ENCODE measurements at places on chromosomes 5 and 9.

DNA sequence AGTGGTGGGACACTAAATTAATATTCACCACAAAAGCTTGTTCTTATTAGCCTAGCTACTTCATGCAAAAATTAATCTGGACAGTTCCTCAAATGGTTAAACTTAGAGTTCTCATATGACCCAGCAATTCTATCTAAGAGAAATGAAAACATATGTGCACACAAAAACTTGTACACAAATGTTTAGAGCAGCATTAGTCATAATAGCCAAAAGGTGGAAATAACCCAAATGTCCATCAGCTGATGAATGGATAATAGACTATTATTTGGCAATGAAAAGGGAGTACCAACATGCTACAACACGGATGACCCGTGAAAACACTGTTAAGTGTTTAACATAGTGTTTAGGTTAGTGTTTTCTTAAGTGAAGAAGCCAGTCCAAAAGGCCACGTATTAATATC is 32.8 kb upstream of the TNIP1 start:
- DNase-seq = no peak

GRCh38 chr9:108552459-108553040 is 303.2 kb downstream of the ACTL7B start:
- no peak for DNase-seq

- DNase-seq = no peak
Measured at GRCh38 chr5:113292462-113292861, 142.3 kb downstream of the TSSK1B start.

DNA sequence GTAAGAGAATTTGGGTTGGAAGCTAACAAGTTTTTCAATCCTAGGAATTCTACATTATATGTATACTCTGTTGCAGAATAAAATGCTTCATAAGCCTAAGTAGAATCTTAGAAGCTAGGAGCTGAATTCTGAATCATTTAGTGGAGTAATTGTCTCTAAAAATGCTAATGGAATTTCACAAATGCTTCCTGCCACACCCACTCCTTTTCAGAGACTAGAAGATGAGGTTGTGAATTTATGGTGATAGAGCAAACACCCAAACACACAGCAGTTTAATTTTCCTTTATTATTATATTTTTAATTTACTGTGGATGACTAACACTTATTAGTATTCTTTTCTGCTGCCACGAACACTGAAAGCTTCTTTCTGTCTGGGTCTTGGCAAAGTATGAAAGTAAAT is 208.0 kb upstream of the PDE4D start:
- DNase-seq = no peak

- no peak for DNase-seq
Measured at GRCh38 chr5:89338935-89339334, 456.0 kb upstream of the MEF2C start.

DNA sequence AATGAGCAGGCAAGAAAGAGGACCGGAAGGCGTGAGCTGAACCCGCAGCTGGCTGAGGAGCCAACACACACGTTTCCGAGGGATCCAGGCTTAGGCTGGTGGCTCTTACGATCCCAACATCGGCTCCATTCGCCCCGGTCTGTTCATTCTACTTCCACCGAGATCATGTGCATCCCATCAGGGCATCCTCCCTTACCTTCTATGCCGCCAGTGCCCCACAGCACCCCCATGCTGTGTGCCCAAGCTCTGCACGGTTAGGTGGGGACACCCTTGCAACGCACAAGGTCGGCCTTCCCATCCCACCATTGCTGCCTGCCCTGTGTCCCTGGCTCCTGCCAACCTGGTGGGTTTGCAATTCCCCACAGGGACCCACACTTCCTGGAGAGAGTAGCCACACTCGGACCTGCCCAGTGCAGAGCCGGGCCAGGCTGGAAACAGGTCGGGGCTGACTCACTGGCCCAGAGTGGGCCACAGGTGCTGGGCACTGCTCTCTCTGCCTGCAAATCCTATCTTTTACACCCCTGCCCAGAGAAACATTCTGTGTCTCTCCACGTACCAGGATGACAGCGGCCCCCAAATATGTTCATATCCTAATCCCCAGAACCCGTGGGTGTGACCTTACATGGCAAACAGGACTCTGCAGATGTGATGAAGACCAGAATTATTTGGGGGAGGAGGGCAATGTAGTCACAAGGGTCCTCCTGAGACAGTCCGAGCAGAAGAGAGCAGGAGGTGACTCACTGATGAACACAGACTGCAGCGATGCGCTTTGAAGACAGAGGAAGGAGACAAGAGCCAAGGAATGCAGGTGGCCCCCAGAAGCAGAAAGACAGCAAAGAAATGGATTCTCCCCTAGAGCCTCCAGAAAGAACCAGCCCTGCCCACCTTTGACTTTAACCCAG is 182.2 kb downstream of the AUH start:
- DNase-seq = no peak

DNA sequence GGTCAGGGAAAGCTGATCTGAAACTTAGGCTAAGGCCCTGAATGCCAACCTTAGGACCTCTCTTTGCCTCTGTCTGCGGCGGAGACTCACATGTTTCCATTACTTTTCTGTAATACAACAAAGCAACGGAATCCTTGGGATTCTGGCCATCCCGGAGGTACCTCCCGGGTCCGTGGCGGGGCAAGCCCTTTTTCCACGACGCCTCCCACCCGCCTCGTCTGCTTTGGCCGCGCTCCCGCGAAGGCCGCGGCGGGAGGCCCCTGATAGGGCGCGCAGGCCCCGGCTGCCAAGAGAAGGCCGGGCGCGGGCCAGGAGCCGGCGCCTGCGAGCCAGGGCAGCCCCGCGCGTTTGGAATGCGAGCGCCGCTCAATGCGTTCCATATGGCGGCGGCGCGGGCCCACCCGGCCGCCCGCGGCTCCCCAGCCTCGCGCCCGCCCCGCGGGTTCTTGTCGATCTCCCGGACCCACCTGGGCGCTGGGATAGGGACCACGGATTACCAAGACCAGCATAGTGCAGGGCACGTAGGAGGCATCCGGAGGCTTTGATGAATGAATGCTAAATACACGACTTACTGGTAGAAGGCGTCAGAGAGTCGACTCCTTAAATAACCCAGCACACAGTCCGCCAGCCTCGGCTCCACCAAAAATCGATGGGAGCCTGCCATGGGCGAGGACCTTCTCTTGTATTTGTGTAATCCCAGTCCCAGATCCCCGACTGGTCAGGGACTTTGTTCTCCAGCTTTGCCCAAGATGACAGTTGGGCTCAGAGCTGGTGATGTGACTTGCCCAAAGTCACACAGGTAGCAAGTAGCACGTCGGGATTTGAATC is 17.5 kb upstream of the PHF19 start:
- no peak for DNase-seq

DNA sequence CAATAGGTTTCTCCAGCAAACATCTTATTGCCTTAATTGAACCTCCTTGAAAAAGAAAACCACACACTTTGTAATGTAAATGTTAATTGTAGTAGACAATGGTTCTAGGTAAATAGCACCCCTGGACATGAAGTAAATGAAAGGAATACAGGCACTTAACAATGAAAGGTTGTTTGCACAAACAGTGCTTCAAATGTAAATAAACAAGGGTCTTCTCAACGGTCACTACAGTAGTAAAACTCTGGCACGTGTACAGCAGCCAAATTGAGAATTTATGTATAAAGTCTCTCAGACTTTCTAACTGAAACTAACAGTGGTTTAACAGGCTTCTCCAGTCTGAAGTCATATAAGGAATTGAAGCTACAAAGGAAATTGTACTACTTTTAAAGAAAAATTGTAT is 218.3 kb downstream of the MEF2C start:
- peak; percentile 17 for DNase-seq

DNA sequence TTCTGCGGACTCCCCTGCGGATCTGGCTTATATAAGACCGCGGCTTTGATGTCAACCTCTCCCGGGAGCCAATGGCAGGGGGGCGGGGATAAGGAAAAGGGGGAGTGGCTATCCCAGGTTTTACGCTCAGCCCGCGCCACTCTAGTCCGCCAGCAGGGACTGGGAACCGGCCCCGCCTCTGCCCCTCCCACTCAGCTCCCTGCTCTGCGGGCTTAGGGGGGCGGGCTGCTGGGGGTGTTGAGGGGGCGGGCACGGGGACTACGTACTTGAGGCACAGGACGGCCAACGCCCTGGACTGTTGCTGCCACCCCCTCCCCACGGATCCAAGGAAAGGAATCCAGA is at the start of gene HAND1:
TSS of gene HAND1 (minus strand) at position 4 of the 342 bp plus-strand sequence. CDS start 219 bp downstream, outside the sequence.
- no peak for DNase-seq

All from B cell (primary cell).